ENCODE measurements at places on chromosomes 12 and 14.

DNA sequence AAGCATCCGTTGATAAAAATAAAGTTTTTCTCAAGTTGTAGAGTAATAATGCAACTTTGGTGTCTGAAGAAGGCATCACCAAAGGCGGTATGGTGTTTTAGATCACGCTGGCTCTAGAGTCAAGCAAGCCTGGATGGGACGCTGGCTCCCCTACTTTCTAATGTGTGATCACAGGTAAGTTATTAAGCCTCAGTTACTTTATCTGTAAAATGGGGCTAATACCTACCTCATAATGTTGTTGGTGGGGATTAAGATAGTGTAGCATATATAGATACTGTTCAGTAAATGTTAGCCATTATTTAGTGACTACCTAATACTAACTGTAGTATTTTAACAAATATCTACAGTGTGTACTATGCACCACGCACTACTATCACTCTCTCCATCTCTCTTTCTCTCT lies 45.8 kb downstream of the SLC38A1 start:
- DNase-seq: no peak

GRCh38 chr12:118922405-118922804 lies 58.9 kb upstream of the SRRM4 start:
- DNase-seq: no peak

DNA sequence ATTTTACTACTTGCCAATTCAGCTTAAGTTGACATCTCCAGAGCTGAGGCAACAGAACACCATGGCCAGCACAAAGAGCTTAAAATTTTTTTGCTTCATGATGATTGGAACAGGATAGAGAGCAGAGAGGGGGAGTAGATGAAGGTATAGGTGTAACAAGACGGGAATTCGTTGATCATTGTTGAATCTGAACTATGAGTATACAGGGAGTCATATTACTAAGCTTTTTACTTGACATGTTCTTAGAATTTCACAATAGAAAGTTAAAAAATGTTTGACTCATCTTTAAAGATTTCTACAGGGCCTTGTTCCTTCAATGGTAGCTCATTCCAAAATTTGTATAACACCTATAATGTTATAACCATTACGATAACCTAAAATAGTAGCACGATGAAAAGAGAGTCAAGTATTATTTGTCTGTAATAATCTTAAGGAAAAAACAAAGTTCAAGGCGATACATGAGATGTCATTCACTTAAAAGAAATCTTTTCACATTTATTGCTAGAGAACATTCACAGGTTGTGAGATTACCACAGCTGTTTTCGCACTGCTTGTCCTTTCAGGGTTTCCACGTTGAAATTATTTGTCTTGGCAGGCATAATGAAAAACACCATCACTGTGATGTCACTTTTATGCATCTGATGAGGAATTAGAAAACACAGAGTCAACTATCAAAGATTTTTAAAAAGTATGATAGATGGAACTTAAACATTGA lies 33.9 kb downstream of the SPX start:
- DNase-seq: no peak

- no peak for DNase-seq
These were observed 10.9 kb downstream of the CLEC7A start for GRCh38 chr12:10119066-10119465.

GRCh38 chr12:26017484-26018211 lies 59.2 kb downstream of the RASSF8 start:
- DNase-seq: no peak

GRCh38 chr12:3972576-3972975 lies 99.4 kb upstream of the PARP11 start:
- DNase-seq: no peak

DNA sequence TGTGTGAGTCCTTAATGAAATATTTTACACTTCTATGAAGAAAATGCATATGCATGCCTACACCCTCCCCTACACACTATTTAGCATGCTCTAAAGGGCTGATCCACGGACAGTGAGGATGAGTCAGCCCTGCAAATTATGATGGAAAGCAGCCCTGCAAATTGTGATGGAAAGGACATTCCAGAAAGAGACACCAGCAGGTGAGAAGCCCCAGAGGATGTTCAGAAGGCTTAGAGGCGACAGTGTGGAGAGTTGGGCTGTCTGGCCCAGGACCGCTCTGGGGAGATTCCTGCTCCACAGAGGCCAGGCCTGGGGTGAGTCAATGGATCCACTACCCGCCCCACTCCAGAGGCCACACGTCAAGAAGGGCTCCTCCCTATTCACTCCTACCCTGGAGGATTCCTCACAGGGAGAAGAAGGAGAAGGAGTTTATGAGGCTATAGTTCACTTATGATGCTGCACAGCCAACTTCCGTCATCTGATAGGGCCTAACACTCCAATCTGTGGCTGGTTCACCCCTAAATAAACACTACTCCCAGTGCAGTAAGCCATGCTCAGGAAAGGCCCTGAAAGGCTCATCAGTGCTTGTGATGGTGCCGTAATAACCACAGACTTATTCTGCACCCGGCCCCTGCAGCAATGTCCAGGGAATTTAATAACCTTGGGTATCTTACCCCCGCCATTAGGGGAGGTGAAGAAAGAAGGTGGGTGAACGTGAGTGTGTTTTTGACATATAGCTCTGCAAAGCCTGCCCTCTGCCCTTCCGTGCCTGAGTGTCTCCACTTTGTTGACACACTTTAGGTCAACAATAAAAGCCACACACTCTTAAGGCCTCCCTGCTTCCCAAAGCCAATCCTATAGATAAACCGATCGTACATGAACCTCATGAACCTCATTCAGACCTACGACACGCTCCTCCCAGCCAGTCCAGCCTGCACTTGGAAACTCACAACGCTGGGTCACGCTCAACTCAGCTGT lies 46.4 kb downstream of the CLMN start:
- no peak for DNase-seq

- DNase-seq: no peak
These were observed 145.7 kb upstream of the MDGA2 start for GRCh38 chr14:47821135-47821534.

GRCh38 chr14:69260861-69261564 lies 1.1 kb downstream of the GALNT16 start:
- peak; percentile 44 for DNase-seq

GRCh38 chr14:31380106-31380505 lies 40.2 kb downstream of the HEATR5A start:
- DNase-seq: no peak

GRCh38 chr12:98227162-98227561 lies 288.2 kb upstream of the TMPO start:
- DNase-seq: no peak

- no peak for DNase-seq
These were observed 36.6 kb downstream of the SPATA7 start for GRCh38 chr14:88422047-88422446.

- DNase-seq: no peak
These were observed 29.3 kb downstream of the ZCRB1 start for GRCh38 chr12:42296503-42297109.

DNA sequence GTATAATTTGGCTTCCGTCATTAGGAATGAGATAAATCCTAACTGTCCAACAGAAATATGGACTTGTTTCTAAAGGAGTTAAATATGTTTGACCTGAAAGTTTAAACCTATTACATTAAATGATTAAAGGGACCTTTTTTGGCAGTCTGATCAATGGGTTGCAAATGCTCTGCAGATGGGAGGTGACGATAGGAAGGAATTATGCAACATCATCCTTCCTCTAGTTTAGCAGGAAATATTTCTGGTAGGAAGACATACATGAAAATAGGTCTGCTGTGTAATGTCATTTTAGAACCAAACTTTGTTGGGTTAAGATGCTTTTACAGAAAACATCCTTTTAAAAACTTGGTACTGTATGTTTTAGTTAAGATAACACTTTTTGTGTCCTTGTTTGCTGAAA lies 2.6 kb downstream of the LRRC10 start:
- DNase-seq: no peak

DNA sequence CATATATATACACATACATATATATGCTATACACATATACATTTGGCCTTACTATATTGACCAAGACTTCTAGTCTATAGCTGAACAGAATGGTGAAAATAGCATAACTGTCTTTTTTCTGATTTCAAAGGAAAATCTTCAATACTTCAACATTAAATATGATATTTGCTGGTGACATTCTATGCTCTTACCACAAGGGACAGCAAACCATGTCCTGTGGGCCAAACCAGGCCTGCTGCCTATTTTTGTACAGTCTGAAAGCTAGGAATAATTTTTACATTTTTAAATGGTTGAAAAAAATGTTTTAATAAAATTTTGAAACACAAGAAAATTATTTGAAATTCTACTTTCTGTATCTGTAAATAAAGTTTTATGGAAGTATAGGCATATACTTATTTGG lies 63.6 kb downstream of the EML5 start:
- DNase-seq: no peak

- no peak for DNase-seq
These were observed 1.7 kb upstream of the NKX2-1 start for GRCh38 chr14:36521598-36522345.

- no peak for DNase-seq
These were observed 444.6 kb downstream of the SOX5 start for GRCh38 chr12:23504641-23505399.

- no peak for DNase-seq
These were observed 6.9 kb upstream of the TCL1B start for GRCh38 chr14:95679148-95679815.

- no peak for DNase-seq
These were observed 10.8 kb downstream of the COL2A1 start for GRCh38 chr12:47993491-47993890.

DNA sequence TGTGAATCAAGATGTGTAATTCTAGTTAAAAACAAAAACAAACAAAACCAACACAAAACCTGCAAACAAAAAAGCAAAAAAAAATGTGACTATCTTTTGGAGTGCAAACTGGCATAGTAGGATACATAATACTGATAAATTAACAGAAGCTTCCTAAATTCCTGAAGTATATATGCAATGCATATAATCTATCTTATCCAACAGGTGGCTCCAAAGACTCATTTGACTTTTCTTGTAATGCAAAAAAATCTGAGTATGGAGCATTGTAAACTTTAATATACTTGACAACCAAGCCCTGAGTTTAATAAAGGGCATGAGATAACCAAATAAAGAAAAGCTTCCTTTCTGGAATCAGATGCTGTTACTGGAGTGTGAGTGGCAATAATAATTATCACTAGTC lies 1003.6 kb downstream of the FSCB start:
- no peak for DNase-seq
